ENCODE measurements at places on chromosomes 13 and 19.

DNA sequence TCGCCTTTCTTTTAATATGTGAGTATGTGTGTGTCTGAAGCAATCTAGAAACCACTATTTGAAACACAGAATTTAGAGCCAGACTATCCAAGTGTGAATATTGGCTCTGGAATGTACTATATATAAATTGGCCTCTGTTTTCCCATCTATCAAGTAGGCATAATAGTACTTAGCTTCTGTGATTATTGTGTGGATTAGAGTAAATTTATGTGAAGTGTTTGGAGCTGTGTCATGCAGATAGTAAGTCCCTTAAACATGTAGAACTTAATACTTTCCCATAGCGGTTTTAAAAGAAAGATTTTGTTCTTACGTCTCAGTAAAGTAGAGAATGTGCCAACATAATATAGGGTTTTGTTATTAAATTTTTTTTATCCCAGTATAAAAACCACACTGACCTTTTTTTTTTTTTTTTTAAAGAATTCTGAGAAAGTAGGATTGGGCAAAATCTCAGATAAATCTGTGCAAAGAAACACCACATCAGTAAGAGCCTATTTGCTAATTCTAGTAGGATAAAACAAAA lies 432.3 kb downstream of the RFC3 start:
- DNase-seq, result no peak

- DNase-seq, result no peak
These were observed 204.4 kb upstream of the SERP2 start for GRCh38 chr13:44169018-44169911.

DNA sequence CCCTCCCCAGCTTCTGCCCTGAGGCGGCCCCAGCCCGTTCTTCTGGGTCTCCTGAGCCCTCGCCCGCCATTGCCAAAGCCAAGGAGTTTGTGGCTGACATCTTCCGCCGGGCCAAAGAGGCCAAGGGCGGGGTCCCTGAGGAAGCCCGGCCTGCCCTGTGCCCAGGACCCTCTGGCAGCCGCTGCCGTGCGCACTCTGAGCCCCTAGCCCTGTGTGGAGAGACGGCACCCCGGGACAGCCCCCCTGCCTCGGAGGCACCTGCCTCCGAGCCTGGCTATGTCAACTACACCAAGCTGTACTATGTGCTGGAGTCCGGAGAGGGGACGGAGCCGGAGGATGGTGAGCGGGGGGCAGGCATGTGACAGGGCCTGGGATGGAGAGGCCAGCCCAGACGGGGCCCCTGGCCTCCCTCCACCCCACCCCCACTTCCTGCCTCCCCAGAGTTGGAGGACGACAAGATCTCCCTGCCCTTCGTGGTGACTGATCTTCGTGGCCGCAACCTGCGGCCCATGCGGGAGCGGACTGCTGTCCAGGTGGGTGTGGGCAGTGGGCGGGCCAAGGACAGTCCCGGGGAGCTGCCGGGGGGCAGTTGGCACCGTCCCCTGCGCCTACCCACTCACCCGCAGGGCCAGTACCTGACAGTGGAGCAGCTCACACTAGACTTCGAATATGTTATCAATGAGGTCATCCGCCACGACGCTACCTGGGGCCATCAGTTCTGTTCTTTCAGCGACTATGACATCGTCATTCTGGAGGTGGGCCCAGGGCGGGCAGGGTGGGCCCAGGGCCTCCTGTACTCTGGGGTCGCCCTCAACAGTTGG lies 7.0 kb downstream of the DCAF15 start:
- DNase-seq, result no peak

GRCh38 chr13:30570691-30571090 lies 47.0 kb upstream of the USPL1 start:
- no peak for DNase-seq

DNA sequence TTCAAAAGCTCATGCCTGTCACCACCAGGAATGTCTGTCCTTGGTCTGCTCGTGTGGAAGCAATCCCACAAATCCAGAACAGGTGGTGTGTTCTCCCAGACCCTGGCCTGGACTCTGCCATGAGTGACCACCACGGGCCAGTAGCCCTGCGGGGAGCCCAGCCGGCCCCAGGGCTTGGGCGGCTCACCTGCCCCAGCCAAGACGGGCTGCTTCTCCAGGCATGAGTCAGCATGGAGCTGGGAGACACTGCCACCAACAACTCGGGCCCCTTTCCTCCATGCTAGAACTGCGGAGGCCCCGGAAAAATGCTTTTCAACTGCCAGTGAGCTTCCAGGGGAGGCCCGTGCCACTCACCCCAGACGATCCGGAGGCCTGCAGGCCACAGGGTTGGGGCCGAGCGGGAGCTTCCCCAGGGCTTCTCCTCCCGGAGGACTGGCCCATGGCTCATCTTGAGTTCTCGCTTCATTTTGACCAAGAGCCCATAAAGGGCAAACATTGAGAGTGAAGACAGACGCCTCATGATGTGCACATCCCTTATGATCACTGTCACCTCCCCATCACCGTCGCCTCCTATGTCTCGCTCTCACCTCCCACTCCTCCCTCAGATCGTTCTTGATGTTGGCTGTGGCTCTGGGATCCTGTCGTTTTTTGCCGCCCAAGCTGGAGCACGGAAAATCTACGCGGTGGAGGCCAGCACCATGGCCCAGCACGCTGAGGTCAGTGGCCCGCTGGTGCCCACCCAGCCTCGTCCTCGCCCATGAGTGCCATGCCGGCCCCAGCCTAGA lies 16.7 kb downstream of the YIPF2 start:
- no peak for DNase-seq

DNA sequence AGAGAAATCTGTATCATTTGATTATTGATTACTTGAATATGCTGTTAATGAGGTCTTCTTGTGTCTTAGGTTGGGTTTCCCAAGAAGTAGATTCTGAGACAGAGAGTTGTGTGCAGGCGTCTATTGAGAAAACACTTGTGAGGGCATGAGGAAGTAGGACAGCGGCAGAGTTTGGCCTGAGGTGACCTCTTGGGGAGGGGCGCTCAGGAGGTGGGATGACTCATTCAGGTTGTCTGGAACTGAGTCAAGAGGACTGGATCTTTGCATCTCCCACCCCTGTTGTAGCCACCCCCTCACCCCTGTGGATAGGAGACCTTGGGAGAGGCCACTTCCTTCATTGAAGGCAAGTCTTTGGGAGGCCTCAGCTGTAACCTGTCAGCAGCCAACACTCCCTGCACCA lies 35.2 kb upstream of the WDFY2 start:
- peak; percentile 73 for DNase-seq

All from renal cortical epithelial cell (primary cell).